Naive B cell (primary cell): ENCODE measurements at places on chromosomes 1 and 21.
A peak's percentile ranks its signal among the peaks of the same experiment; 100 is the strongest.

- no peak for DNase-seq
Observed at GRCh38 chr1:96834986-96835385, 113.4 kb downstream of the PTBP2 start.

DNA sequence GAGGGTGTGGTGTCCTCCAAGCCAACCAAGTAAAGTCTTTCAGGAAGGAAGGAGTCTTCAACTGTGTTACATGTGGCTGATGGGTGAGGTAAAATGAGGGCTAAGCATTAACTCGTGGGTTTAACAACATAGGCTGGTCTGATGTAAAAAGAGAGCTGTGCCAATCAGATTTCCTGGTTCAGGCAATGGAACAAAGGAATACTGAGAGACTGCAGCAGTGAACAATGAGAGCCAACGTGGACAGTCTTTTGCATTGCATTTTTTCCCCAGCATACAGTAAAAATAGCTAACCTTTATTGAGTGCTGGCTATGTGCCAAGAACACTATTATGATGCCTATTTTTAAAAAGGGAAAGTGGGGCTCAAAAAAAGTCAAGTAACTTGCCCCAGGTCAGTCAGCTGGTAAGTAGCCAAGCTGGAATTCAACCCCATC is 31.1 kb downstream of the DLGAP3 start:
- no peak for DNase-seq

DNA sequence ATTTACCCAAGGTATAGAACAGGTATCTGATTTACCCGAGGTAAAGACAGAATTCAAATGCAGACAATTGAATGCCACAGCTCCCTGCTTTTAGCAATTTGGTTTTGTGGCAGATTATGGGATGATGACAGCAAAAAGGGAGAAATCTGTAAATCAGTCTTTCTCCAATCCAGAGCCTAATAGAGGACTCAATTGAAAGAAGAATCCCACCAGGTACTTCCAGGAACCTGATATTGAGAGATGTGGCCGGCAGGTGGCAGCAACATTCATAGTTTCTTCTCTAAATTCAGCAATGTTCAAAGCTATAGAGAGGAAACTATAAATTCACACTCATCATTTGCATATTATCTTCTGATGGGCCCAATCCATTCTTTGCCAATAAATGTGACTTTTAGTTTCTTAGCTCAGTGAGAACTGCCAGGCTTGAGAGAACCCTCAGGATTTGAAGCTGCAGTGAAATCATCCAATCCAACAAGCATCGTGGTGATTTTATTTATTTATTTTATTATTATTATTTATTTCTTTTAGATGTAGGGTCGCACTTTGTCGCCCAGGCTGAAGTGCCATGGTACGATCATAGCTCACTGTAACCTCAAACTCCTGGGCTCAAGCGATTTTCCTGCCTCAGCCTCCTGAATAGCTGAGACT is 9.8 kb upstream of the PHACTR4 start:
- peak; percentile 58 for DNase-seq

- DNase-seq, result no peak
Observed at GRCh38 chr21:34916446-34916845, 132.7 kb downstream of the RUNX1 start.

GRCh38 chr1:159429074-159429861 is 2.7 kb upstream of the OR10J4 start:
- no peak for DNase-seq

DNA sequence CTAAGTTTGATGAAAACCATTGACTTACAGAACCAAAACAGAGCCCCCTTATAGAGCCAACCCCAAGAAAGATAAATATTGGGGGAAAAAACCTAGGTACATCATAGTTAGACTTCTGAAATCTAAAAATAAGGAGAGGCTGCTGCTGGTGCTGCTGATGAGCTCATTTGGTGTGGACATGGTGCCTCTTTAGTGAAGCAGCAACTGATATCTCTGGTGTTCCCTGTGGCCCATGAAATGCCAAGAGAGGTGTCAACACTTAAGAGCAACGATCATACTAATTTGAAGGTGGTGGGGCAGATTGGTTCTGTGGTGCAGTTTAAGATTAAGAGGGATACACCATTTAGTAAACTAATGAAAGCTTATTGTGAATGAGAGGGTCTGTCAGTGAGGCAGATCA is 35.9 kb downstream of the ST3GAL3 start:
- DNase-seq, result no peak

GRCh38 chr1:226653311-226653921 is 85.7 kb downstream of the ITPKB start:
- peak; percentile 72 for DNase-seq

DNA sequence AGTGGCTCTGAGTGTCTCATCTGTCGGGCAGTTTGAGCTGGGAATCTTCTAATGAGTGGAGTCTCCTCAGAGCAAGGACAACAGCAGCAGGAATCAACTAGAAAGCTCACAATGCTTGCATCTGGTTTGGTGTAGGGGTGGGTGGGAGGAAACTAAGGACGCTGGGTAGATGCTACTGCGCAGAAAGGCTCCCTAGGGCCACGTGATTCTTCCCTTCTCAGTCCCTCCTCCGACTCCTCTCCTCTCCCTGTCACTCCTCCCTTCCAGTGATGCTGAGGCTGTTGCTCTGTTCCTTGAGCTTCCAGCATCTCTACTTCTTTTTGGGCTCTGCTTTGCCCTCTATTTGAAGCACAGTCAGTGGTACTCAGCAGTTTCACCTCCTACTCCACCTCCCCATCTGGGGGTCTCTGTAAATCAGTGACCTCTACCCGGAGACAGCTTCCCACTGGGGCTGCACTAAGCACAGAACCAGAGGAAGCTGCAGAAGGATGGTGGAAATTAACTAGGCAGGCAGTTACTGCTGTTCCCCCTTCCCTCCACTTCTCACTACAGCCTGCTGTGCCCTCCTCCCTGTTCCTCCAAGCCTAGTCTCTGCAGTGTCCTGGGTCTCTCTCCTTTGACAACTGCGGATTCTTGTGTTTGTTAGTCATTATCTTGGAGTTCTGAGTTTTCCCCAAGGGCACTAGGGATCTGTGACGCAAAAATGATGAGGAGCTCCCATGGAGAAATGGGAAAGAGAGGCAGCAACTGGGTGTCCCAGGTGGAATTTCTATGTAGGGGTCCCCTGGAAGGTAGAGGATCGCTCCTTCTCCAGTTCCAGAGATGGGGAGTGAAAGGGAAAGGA is 5.8 kb downstream of the LINGO4 start:
- DNase-seq, result no peak

GRCh38 chr1:216325336-216325735 is 97.9 kb downstream of the USH2A start:
- no peak for DNase-seq

DNA sequence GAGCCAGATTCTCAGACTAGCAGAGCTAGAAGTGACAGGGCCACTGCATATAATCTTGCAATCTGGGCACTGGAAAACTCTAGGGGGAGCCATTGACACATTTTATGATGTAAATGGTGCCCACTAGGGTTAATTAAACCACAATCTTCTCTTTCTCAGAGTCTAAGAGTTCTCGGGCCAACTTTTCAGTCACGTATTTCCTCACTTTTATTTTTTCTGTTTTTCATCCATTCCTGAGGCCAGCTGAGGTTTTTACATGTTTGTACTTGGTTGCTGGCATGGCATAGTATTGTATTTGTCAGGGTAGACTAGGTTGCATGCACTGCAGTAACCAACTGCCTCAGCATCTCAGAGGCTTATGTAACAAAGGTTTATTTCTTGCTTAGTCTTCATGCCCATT is 138.2 kb downstream of the ZNF326 start:
- DNase-seq, result no peak

GRCh38 chr1:150162862-150163706 is 13.4 kb downstream of the PLEKHO1 start:
- DNase-seq, result no peak

GRCh38 chr1:179365342-179366092 is at the start of gene AXDND1:
TSS of gene AXDND1 (plus strand) at chr1:179365971. CDS start at chr1:179366510, 539 bp downstream.
- peak; percentile 93 for DNase-seq
